ENCODE measurements at places on chromosomes 3 and 15.

GRCh38 chr3:170711786-170712185 lies 125.9 kb upstream of the SLC7A14 start:
- DNase-seq = no peak

- DNase-seq = no peak
Observed at GRCh38 chr3:150273396-150273795, 134.7 kb upstream of the TSC22D2 start.

- DNase-seq = no peak
Observed at GRCh38 chr3:13937131-13937530, 57.3 kb upstream of the WNT7A start.

GRCh38 chr3:151592287-151592686 lies 131.4 kb upstream of the IGSF10 start:
- DNase-seq = no peak

DNA sequence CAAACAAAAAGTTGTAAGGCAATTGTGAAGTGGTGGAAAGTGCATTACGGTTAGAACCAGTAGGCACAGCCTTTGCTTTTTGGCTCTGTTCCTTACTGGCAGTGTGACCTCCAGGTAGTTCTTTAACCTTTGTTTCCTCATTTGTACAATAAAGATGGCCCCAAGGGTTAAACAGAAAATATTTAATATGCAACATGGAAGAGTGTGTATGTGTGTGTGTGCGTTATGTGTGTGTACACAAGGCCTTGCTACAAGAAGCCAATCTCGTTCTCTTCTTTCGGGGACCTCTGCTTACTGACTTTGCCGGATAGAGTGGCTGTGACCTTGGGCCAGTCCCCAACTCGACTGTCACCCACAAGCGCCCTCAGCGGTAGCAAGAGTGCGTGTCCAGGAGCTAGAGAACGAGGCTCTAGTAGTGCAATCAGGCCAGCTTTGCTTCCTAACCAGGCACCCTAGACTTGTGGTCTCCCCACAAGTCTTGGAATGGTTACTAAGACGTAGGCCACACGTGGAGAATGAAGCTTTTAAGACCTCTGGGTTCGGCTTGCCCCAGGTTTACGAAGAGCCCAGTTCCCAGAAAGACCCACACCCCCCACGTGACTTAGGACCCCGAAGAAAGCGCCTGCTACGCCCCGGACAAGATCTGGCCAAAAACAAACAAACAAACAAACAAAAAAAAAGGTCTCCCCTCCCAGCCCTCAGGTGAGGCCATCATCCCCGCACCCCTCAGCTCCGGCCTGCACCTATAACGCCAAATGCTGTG lies 593 bp downstream of the CIAO2A start:
- DNase-seq = peak; percentile 4

DNA sequence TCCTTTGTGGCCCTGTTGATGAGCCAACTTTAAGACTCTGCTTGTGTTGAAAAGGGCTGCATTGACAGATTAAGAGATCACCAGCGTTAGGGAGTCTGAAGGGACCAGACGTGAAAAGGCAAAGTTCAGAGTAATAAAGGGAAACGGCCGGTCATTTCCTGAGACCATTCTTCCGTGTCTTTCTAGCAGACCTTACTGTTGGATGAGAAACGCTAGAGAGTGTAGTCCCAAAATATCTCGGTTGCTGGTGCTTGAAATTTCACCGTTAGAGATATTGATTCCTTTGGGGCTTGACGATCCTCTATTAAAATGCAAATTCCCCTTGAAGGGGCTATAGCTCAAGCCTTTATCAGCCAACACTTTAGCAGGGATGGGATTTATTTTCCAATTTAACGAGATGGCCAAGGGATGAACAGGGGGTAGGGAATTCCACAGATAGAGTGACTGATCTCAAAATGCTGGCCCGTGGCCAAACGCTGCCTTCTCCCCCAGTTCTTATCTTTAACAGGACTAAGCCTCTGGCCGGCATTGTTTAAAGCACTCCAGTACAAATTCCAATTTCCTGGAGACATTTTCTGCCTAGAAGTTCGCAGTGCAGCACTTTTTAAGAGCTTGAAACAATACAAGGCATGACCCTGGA lies 250.4 kb downstream of the TJP1 start:
- DNase-seq = no peak

- DNase-seq = no peak
Observed at GRCh38 chr3:126316501-126316939, 40.7 kb downstream of the KLF15 start.

DNA sequence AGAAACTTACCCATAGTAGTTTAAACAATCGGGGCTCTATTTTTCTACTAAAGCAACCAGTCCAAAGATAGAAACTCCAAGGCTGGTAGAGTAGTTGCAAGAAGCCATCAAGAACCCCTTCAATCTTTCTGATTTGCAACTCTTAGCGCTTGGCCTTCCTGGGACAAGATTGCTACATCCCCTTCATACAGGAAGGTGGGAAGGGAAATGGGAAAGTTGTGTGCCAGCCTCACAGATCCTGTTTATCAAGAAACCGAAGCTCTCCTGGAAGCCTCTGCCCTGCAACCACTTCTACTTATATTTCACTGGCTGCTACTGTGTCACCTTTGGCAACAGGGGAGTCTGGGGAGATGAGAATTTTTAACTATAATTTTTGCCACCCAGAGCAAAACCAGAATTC lies 46.2 kb downstream of the OSBPL10 start:
- no peak for DNase-seq

All from activated naive CD4-positive, alpha-beta T cell (primary cell).